Cortex of kidney (tissue), 1 donor: ENCODE measurements at places on chromosomes 16 and 17.

GRCh38 chr16:65570261-65570660 is 448.4 kb upstream of the CDH11 start:
- no peak for DNase-seq

GRCh38 chr16:66858740-66859396 is 14.7 kb downstream of the CA7 start:
- DNase-seq = no peak

DNA sequence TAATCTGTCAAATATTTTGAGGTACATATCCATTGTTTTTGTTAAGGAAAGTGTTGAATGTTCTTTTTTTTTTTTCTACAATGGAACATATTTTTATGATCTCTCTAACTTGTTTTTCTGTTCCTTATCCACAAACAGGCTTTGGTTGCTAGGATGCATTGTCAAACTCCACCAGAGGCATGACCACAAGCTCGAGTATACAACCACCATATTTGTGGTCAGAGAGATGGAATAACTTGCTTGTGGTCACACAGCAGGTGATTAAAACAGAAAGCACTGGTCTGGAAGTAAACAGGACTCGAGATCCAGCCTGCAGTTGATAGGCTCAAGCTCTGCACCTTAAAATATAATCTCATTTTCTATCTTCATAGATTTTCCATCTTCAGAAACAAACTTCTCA is 105.8 kb upstream of the ADAMTS18 start:
- no peak for DNase-seq

- no peak for DNase-seq
These were observed 288.6 kb upstream of the CCL2 start for GRCh38 chr17:33966410-33967059.

GRCh38 chr17:51948128-51948527 is 210.4 kb downstream of the CA10 start:
- no peak for DNase-seq

DNA sequence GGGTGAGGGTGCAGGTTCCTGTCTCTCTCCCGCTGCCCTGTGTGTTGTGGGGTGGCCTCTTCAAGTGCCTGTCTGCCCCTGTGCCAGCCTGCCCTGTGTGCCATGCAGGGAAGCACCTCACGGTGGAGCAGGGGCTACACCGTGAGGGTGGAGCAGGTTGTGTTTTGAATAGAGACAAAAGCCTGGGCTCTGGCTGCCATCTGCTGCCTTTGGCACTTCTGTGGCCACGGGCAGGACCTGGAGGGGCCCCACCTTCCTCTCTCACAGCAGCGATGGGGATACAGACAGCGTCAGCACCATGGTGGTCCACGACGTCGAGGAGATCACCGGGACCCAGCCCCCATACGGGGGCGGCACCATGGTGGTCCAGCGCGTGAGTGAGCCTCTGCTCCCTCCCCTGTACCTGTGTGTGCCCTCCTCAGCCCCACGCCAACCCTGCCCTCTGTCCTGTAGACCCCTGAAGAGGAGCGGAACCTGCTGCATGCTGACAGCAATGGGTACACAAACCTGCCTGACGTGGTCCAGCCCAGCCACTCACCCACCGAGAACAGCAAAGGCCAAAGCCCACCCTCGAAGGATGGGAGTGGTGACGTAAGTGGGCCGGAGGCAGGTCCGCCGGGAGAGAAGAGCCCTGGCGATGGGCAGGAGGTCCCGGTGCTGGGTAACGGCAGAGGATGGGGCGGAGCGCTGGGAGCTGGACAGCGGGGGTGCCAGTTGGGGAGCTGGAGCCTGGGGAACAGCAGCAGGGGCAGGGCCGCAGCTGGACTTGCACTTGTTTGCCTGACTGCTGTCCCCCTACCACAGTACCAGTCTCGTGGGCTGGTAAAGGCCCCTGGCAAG is 5.4 kb upstream of the C17orf107 start:
- no peak for DNase-seq

DNA sequence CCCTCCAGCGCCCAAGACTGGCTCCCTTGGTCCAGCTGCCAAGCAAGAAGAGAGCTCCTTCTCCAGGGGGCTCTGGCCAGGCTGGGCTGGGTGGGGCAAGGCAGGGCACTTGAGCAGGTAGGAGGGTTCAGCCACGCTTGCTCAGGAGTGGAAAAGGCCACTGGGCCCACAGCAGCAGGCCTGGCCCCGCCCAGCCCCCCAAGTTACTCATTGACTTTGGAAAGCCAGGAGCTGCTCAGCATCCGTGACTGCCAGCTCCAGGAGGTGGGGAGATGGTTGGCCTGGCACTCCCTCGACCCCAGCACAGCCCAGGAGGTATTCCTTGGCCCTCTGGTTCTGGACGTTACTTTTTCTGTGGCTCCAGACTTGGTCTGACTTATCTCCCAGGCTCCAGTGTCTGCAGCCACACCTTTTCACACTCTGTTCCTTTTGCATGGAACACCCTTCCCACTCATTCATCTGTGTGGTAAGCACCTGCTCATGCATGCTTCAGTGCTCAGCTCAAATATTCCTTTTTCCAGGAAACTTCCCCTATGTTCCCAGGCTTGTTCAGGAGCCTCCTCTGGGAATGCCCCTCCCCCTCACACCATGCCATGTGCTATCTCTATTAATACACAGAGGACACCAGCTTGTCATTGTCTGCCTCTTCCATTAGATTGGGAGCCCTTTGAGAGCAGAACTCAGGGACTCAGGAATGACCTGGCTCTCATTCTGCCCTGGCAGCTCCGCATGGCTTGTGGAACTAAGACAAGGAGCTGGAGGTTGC is at the start of gene CDH16:
CDH16 (minus strand) TSS at position 83 of the 766 bp plus-strand sequence. CDS start 820 bp downstream, outside the sequence.
- DNase-seq = no peak

DNA sequence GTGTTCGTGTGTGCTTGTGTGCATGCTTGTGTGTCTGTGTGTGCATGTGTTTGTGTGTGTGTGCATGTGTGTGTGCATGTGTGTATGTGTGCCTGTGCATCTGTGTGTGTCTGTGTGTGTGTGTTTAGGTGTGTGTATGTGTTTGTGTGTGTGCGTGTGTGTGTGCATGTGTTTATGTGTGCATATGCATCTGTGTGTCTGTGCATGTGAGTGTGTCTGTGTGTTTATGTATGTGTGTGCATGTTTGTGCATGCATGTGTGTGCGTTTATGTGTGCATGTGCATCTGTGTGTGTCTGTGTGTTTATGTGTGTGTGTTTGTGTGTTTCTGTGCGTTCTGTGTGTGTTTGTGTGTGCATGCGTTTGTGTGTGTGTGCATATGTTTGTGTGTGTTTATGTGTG is 106.6 kb upstream of the TNRC6C start:
- DNase-seq = no peak

GRCh38 chr16:72001180-72001874 is 1.1 kb upstream of the PKD1L3 start:
- no peak for DNase-seq

DNA sequence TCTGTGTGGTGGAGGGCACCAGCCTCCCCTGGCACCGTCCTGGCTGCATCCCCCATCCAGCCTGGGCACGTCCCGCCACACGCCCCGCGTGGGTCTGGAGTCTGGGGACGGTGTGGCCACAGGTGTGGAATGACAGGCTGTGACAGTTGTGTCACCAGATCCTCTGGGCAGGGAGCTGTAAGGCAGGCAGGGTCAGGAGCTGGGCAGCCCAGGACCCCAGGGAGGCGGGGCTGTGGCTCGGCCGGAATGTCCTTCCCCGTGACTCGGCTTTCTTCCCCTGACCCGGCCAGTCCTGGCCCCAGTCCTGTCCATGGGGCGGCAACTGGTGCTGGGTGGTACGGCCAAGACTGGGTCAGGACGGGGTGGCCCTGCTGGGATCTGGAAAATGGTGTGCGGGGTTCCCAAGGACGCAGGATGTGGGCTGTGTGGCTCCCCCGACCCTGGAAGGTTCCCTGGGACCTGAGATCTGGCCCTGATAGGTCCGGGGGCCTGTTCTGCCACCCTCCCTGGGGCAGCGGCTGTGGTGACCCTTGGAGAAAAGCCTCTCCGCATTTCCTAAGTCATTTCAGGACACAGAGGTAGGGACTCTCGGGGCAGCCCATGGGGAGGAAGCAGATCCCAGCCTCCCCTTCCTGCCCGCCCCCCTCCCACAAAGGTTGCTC is 3.3 kb upstream of the SLC16A3 start:
- no peak for DNase-seq

DNA sequence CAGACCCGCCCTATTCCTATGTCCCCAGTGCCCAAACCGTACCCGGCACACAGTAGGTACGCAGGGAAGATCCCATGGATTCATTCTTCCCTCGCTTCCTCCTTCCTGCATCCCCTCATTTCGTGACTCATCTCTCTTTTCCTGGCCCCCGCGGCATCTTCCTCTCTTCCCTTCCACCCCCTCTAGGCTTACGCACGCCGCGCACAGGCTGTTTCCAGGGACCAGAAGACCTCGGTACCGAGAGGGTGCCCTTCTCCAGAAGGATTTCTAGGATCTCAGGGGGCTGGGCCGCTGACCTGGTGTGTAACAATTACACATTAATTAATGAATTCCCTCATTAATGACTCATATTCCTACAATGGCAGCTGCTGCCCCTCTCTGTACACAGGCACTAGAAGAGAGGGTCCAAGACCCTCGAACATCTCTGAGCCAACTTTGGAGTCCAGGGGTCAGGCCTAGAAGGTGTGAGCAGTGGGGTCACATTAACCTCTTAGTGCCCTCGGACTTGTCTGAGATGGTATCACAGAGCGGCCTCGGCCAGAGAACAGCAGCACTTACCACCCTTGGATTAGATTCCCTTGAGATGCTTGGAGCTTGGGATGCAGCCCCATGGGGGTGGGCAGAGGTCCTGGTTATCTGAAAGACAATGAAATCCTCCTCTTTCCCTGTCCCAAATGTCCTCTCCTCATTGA is 16.8 kb upstream of the PLLP start:
- no peak for DNase-seq

- DNase-seq = no peak
These were observed 115.6 kb upstream of the SDK2 start for GRCh38 chr17:73759734-73760438.

GRCh38 chr17:14737984-14738651 is 437.2 kb downstream of the HS3ST3B1 start:
- DNase-seq = no peak

DNA sequence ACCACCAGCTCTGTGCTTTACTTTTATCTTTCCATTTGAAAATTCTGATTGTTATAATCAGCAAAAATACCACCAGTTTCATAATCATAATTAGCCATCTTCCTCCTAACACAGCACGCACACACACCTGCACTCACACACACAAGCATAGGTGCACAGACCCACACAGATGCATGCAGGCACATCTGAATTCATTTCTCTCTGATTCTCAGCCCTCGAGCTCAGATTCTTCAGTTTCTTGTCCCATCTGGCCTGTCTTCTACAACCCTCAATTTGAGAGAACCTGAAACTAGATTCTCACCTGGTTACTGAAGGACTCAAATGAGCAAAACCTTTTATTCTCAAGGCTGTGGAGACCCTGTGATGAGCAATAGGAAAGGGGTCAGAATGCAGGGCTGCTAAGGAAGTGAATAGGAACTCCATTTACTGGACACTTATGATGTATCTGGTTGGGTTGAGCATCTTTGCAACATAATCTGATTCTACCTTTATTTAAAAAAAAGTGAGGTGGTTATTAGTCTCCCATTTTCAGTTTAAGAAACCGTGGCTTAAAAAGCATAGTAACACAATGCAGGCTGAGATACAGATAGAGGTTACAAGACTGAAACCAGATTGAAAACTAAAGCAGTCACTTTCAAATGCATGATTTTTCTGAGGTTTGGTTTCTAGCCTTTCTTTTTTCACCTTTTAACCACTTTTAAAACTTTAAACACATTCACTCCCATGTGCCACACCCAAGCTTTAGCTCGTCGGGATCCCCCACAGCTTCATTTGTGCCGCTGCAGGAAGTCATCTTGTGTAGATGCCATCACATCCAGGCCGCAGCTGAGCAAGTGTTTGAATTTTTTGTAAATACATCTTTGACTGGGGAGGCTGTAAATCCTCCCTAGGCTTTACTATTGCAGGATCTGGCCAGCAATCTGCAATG is 9.4 kb downstream of the KRT33A start:
- DNase-seq = no peak

DNA sequence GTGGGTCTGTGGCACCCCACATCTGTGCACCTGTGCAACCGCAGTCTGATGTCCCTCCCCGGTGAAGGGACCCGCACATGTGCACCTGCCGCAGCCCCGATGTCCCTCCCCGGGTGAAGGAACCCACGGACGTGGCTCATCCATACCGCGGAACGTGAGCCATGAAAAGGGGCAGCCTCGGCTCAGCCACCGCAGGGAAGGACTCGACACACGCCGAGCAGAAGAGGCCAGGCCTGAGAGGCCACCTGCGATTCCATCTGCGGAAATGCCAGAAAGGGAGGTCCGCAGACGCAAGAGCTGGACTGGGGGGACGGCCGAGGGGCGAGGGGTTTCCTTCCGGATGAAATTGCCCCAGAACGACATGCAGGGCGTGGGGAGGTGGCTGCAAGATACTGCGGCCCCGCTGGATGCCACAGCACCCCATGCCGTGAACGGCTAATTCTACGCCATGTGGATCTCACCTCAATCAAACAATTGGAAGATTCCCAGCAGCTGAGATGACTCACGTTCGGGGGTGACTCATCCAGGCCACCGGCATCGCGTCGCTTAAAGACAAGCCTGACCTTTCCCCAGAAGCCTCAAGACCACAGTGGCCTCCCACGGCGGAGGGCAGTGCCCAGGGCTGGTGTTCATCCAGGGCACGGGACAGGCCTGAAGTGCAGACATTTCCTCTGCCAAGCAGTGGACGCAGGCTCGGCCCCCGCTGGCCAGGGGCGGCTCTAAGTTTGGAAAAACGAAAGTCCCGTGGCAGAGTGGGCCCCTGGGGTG is 21.0 kb downstream of the SOX8 start:
- DNase-seq = no peak
